NCI-H1694 treated with DMSO at 0.1 percent for 48 hours (cell line): ENCODE measurements at places on chromosomes 2 and 18.

DNA sequence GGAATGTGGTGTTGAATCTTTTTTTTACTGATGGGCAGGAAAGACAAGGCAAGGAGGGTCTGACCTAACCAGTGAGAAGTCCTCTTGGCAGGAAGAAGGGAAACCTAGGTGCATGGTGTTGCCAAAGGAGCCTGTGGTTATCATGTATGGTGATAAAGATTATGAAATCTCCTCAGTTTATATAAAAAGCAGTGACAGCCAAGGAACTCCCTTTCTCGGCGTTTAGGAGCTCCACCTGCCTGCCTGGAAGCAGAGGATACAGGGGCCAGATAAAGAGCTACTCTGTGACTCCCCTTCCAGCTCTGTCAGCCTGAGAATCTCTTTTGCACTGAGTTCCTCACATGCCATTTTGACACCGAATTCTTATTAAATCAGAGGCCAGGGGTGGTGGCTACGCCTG is 26.1 kb downstream of the COLEC12 start:
- DNase-seq = no peak

DNA sequence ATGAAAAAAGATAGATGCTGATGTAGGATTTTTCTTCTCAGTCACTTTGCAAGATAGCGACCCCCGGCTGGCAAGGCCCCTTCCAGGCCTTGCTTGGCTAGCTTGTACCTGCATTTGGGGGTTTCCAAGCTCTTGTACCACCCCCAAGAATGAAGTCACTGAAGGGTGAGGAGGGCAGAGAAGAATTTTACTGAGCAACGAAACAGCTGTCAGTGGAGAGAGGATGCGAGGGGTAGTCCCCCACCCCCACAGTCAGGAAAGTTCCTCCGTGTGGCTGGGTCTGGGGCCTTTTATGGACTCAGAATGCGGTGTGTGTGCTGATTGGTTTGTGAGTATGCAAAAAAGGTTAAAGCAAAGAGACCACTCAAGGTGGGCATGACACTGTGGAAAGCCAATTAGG is 382.0 kb downstream of the GPD2 start:
- no peak for DNase-seq

DNA sequence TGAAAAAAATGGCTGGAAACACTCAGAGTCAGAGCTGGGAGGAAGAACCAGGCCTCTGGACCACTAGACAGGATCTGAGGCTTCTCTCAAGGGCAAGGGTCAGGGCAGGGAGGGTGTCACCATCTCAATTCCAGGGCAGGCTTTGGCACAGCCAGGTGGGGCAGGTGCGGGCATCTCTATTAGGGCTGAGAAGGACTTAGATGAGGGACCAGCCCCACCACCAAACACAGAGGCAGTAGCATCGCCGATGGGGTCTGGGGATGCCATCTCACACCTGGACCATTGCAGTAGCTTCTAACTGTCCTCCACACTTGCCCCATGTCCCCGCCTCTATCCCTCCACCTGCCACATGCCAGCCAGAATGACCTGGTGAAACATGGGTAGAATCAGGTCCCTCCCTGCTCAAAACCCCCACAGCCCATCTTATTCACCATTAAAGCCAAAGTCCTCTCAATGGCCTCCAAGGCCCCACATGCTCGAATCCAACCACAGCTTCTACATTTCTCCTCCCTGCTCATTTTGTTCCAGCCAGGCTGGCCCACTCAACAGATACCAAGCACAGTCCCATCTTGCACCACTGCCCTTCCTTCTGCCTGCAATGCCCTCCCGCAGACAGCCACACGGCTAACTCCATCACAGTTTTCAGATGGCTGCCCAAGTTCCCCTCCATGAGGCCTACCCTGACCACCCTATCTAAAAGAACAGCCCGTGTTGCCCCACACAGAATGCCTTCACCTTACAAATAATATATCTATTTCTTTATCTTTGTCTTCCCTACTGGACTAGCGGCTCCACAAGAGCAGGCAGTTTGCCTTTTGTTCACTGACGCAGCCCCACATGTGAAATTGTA is 177.4 kb downstream of the SMAD2 start:
- no peak for DNase-seq

- DNase-seq = no peak
Observed at GRCh38 chr18:48548011-48548771, 9.4 kb downstream of the CTIF start.

- DNase-seq = no peak
Observed at GRCh38 chr18:11500153-11501122, 109.0 kb upstream of the SLC35G4 start.

GRCh38 chr2:157261199-157261782 is 3.8 kb downstream of the GALNT5 start:
- DNase-seq = peak; percentile 88

DNA sequence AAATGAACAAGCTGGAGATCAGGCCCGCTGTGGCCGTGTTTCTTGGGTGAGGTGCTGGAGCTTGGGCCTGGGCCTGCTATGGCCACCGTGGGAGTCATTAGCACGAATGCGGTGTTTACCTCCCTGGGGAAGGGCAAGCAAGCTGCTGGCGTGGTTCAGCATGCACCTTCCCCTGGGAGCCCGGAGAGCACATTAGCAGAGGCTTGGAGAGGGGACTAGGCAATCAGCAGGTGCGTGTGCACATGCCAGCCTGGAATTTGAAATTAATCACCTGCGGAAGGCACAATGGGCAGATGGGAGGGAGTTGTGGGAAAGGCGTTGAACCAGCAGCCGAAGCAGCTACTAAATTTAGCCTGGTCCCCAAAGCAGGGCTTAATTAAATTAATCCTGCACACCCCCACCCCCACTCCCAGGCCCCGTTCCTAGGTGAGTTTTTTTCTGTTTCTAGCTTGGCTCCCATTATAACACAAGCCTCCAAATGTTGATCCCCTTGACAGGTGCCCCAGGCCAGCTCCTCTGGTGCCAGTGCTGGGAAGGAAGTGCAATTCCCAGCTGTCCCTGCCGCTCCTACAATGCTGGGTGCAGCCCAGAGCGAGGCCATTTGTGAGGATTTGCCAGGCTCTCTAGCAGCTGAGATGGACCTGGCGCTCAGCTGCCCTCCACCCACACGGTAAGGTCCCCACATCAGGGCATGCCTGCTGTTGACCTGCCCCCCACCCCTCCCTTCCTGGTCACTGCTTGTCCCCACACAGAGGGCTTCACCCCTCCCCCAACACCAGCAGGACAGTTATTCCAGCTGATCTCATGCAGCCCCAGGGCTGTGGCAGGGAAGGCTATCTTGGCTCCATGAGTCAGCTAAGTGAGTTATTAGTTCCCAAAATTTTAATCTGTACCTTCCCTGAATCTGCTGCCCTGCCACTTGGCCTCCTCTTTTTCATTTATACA is 115.0 kb downstream of the ZBTB7C start:
- peak; percentile 43 for DNase-seq
